HFFc6 (cell line): ENCODE measurements at places on chromosomes 13 and 19. TPM values are rescaled to one million over a fixed set of nuclear protein-coding genes. Genes with fewer than 3 reads are reported as not detected.

DNA sequence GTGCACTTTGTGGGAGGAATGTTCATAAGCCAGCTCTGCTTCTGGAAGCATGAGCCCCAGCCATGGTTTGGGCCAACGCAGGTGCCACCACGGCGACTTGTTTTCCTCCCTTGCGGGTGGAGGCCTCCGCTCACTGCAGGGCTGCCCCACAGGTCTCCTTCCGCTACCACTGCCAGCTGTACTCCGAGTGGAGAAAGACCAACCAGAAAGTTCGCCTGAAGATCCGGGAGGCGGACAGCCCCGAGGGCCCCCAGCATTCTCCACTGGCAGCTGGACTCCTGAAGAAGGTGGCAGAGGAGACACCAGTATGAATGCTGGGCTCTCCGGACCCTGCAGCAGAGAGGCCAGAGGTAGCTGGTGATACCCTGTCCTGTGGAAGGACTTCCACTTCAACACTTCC, 6.5 kb upstream of the HNRNPM start:
- no peak for DNase-seq
- H3K27ac ChIP-seq: no peak overlapping the region
- no peak overlapping the region for H3K4me3 ChIP-seq
- peaks cover 6% of the 10 kb centered on the region; the same call in 1 of the 2 replicates for H3K4me1 ChIP-seq
- H3K27me3 ChIP-seq: no peaks in the 10 kb centered on the region; the same call in 1 of the 2 replicates

GRCh38 chr13:31846961-31847752, 107.8 kb downstream of the RXFP2 start:
- peak overlapping the region; percentile 64 for H3K4me3 ChIP-seq
- no peak overlapping the region for H3K27ac ChIP-seq
- H3K4me1 ChIP-seq: no peaks in the 10 kb centered on the region
- peaks cover 29% of the 10 kb centered on the region for H3K27me3 ChIP-seq
- DNase-seq: no peak

DNA sequence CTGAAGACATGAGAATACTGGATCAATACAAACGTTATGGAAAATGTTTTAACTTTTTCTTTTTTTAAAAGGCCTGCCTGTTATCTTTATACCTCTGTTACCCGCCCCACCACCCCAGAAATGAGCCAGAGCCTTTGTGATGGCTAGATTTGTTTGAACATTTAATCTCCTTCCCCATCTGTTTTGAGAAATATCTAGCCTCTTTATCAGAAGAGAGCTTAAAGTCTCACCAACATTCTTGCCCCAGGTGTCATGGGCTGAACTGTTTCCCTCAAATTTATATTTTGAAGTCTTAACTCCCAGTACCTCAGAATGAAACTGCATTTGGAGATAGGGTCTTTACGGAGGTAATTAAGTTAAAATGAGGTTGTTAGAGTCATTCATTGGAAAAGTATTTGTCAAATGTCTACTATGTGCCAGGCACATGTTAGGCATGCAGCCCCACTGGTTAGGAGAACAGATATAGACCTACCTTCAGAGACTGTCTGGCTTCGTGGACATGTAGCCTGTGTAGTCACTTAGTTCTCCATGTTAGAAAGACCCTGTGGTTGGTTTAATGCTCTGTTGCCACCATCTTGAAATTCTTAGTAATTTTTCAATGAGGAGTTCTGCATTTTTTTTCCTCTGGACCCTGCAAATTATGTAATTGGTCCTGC, 6.3 kb upstream of the RB1 start:
- H3K27ac ChIP-seq: no peak overlapping the region
- no peak overlapping the region for H3K4me3 ChIP-seq
- DNase-seq: no peak
- peaks cover 17% of the 10 kb centered on the region for H3K4me1 ChIP-seq

- no peak for DNase-seq
- no peaks in the 10 kb centered on the region for H3K4me1 ChIP-seq
- no peak overlapping the region for H3K27ac ChIP-seq
- no peak overlapping the region for H3K4me3 ChIP-seq
These were observed 64.2 kb downstream of the TEX29 start for GRCh38 chr13:111384441-111385182.

DNA sequence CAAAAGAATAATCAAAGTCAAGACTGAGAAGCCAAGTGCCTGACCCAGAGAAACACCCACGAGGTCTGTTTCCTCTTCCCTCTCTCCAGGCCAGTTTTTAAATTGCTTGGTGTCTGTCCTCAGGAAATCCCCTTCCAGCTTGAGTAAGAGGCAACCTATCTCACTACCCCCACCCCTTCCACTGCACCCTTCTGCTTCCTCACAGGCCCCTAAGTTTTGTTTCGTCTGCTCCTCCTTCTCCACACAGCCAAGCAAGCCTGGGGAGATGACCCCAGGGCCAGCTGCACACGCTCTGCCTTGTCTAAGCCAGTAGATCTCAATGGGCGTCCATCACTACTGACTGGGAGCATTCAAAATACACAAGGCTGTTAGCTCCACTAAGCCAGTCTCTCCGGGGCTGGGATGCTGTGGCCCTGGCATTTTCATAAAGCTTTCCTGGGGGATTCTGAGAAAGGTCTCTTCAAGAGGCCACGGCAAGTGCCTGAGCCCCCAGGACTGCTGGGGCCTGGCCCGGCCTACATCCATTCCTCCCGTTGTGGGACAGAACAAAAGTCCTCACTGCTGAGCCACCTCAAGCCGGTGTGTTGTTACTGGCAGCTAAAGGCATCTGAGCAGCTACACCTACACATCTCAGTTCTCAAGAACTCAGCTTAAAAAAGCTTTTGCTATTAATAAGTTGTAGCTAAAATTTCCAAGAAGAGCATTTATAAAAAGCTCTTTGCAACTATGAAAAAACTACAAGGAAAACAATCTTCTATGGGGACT, 14.9 kb upstream of the IL4I1 start:
- peaks cover 58% of the 10 kb centered on the region for H3K36me3 ChIP-seq
- H3K4me1 ChIP-seq: no peaks in the 10 kb centered on the region
- H3K4me3 ChIP-seq: no peak overlapping the region

- H3K4me3 ChIP-seq: no peak overlapping the region
- peaks cover 14% of the 10 kb centered on the region for H3K4me1 ChIP-seq
- no peak overlapping the region for H3K27ac ChIP-seq
- peaks cover 1% of the 10 kb centered on the region for H3K27me3 ChIP-seq
These were observed 6.1 kb downstream of the ATP13A1 start for GRCh38 chr19:19657397-19657783.

DNA sequence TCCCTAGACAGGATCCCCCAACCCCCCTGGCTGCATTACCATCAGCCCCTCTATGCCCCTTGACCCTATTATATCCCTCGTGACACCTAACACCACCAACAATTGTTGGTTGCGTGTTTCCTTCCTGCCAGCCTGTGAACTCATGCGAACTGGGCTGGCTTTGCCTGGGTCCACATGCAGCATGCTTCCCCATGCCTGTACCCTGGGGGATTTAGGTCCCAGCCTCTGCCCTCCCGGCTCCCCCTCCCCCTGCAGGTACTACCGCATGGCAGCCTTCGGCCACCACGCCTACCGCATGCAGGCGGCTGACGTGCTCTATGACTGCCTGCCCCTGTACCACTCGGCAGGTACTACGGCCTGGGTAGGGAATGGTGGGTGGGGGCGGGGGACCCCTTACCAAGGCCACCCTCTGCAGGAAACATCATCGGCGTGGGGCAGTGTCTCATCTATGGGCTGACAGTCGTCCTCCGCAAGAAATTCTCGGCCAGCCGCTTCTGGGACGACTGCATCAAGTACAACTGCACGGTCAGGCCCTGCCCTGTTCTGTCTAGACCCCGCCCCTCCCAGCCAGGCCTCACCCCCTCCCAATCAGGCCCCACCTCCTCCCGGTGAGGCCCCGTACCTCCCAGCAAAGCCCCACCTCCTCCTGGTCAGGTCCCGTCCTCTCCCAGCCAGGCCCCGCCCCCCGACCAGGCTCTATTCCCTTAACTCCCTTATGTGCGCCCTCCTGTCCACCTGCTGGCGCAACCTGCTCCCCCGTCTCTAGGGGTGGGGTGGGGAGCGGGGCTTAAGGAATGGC, 18.5 kb downstream of the SLC27A1 start:
- H3K27me3 ChIP-seq: peaks cover 6% of the 10 kb centered on the region
- H3K4me3 ChIP-seq: no peak overlapping the region
- H3K4me1 ChIP-seq: peaks cover 18% of the 10 kb centered on the region
- no peak overlapping the region for H3K27ac ChIP-seq
- DNase-seq: no peak

The C2CD4C gene
- total RNA-seq: 0.08 TPM in 1 of 2 replicates, not detected in the other

The PLEKHA4 gene
- total RNA-seq: 7.7 to 14.6 TPM (median 7.7 TPM) in 3 replicates

The IZUMO2 gene
- total RNA-seq: not detected in 3 replicates

The ZNF765 gene
- 4.1 and 4.6 TPM in 2 replicates for total RNA-seq

The TEX101 gene
- total RNA-seq: not detected in 3 replicates

The ANKRD24 gene
- 0.16 to 0.81 TPM (median 0.69 TPM) in 3 replicates for total RNA-seq
